Large intestine (tissue), 12 donors: ENCODE measurements at places on chromosomes 3 and 15. TPM values are rescaled to one million over a fixed set of nuclear protein-coding genes. Genes with fewer than 3 reads are reported as not detected.

DNA sequence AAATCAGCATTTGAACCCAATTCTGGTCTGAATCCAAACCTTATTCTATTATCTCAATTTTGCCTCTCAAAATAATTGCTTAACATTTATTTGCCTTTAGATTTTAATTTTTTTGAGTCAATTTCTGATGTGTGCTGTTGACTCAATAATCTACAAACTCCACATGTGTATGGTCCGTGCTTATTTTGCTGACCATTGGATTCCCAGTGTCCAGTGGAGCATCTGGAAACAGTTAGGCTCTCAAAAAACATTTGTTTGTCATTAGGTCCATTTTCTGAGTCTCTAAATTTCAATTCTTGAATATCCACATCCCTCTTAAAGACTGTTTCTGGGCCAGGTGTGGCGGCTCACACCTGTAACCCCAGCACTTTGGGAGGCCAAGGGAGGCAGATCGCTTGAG is 19.2 kb upstream of the MYZAP start:
- no peak for DNase-seq

GRCh38 chr3:13332158-13332557 is 88.0 kb downstream of the NUP210 start:
- DNase-seq = no peak

DNA sequence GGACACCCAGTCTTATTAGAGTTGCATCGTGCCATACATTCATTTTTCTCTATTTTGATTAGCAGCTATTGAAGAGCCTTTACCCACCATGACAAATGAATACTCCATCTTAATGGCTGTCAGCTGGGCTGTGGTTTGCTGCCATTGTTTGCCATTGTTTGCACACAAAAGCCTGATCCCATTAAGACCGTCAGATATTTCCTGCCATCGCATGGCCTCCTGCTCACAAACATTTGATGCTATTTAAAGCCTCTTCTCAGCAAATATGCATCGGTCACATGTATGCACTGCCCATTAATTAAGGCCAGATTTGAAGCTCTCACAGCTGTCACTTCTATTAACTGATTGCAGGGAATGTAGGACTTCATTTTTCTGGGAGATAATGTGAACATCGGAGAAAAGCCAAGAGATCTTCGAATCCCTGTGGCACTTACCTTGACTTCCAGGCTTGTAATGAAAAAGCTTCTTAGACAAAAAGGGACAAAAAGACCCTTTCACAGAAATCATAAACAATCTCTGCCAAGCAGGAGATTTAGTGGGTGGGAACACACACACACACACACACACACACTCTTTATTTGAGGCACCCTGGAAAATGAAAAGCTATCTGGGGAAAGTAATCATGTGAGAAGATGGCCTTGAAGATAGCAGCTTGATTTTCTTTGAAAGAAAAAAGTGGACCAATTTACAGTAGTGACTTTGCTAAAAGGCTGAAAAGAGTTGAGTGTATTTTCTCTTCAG is 175.4 kb upstream of the NR2E3 start:
- DNase-seq = no peak

DNA sequence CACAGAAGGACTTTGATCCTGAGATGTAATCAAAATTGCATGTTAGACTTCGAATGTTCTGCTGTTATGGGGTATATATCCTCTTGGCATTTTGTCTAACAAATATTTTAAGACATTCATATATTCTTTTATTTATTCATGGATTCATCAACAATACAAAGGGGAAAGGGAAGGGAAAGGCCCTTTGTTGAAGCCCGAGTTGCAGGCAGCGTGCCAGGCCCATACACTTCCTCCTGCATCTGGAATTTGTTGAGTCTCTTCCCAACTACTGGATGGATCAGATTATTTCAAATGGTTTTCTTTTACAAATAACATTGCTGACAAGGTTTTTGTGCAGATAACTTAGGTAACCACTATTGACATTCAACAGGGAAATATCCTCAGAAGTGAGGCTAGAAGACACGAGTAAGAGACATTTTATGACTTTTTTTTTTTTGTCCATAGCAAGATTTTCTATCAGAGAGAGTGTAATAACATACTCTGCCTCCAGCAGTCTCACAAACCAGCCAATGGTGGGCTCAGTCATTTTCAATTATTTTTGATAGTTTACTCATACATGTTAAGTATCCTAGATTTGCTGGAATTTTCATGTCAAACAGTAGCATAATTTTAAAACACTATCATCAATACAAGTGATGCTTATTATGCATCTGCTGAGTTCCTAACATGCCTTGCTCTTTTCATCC is 94.3 kb downstream of the RPL39L start:
- no peak for DNase-seq

DNA sequence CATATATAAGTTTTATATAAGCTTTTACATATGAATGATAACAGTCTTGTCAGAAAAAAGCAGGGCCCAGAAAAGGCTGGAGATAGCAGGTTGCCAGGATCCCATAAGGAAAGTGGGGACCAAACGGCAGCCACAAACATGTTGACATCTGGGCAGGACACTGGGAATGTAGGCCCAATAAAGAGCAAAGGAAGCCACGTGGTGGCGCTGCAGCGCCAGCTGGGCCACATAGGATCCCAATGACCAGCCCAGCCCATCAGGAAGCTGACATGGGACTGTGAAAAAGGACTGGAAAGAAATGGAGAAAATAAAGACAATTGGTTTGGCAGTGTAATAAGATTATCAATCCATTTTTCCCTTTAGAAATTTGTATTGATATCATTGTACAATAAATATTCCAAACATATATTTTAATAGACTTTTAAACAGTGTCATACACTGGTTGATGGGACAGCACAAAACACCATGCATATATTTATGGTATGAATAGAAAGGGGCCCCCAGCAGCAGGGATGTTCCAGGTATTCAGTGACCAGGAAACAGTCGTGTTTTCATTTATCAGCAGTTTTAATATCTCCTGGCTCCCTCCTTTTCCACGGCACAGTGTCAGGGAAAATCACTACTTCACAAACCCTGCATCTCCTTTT is 89.0 kb upstream of the STRIT1 start:
- peak; percentile 73 for DNase-seq

- no peak for DNase-seq
Observed at GRCh38 chr15:53520996-53521395, 238.5 kb downstream of the WDR72 start.

DNA sequence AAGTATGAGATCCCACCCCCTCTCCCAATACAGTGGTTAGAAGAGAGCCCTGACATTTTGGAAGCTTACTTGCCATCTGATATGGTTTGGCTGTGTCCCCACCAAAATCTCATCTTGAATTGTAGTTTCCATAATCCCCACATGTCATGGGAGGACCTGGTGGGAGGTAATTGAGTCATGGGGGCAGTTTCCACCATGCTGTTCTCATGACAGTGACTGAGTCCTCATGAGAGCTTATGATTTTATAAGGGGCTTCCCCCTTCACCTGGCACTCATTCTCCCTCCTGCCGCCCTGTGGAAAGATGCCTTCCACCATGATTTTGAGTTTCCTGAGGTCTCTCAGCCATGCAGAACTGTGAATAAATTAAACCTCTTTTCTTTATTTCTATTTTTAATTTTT is 28.8 kb upstream of the HES1 start:
- DNase-seq = no peak

DNA sequence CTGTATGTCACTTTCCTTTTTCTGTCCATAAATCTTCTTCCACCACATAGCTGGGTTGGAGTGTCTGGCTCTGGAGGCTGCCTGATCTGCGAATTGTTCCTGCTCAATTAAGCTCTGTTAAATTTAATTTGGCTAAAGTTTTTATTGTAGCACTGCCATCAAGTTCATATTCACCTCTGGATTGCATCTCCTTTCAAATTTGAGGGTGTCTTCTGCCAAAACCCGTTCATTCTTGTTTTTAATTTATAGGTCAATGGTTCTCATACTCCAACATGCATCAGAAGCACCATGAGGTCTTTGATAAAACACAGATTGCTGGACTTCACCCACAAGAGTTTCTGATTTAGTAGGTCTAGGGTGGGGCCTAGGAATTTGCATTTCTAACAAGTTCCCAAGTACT is 276.5 kb upstream of the NECTIN3 start:
- DNase-seq = no peak

DNA sequence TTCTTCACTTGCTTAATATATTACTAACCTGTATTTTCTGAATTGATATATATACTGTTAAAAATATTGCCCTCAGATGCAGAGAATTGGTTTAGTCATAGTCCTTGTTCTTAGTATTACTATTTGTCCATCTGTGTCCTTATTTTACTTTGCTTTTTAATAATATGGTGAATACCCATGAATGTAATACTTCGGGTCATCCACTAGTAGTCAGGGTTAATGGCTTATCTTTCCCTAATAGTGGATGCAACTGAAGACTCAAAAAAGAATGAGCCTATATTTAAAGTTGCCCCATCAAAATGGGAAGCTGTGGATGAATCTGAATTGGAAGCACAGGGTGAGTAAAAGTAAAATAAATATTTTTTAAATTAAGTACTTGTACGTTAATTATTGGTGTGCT is 36.5 kb downstream of the U2SURP start:
- no peak for DNase-seq

DNA sequence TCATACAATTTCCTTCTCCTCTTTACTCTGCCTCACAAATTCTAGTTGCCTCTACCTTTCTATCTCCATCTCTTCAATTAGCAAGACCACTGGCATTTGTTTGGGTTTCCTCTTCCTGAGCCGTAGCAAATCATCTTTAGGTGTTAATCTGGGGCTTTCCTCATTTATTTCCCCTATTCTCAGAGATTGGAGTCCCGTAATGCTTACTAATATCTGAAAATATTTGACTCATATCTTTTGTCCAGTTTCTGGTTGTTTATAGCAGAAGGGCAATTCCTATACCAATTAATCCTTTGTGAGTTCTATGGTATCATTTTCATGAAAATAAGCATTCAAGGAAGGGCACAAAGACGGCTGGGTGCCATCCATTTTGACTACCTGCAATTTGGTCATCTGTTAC is 103.7 kb downstream of the NR2E3 start:
- DNase-seq = no peak

- no peak for DNase-seq
Observed at GRCh38 chr3:160953686-160954085, 151.5 kb downstream of the B3GALNT1 start.

The AMIGO3 gene
- polyA plus RNA-seq = 1.3 TPM

The ATP13A4 gene
- polyA plus RNA-seq = 15.6 TPM

The SMAD6 gene
- 25.4 TPM for polyA plus RNA-seq

The GREM1 gene
- polyA plus RNA-seq = 26.2 TPM

The GOLGA8S gene
- polyA plus RNA-seq = 0.24 TPM

The ITGA11 gene
- polyA plus RNA-seq = 1.8 TPM

The ENTPD3 gene
- 4.3 TPM for polyA plus RNA-seq
